ENCODE measurements at places on chromosomes 13 and 19. TPM values are rescaled to one million over a fixed set of nuclear protein-coding genes. Genes with fewer than 3 reads are reported as not detected.

EBI3 gene
- 0.53 TPM for total RNA-seq

YJEFN3 gene
- 1.6 TPM for total RNA-seq

PRR36 gene
- total RNA-seq = 0.09 TPM

TSC22D1 gene
- total RNA-seq = 66.7 TPM

AKT1S1 gene
- total RNA-seq = 6.7 TPM

THSD8 gene
- 5.1 TPM for total RNA-seq

HSPB6 gene
- total RNA-seq = 46.7 TPM

IZUMO4 gene
- total RNA-seq = 1.8 TPM

LILRB4 gene
- total RNA-seq = 0.71 TPM

OCEL1 gene
- total RNA-seq = 3.1 TPM

C13orf42 gene
- total RNA-seq = 0.09 TPM

NCR1 gene
- total RNA-seq = not detected

LHB gene
- not detected for total RNA-seq

ZNF547 gene
- 4.7 TPM for total RNA-seq

ZNF563 gene
- 4.1 TPM for total RNA-seq

PLK5 gene
- 0.13 TPM for total RNA-seq

NRTN gene
- total RNA-seq = 0.44 TPM

ZNF540 gene
- total RNA-seq = 2.1 TPM

IFI30 gene
- total RNA-seq = 4.6 TPM

ASF1B gene
- total RNA-seq = 6.6 TPM

GPC5 gene
- total RNA-seq = 2.1 TPM

B3GNT3 gene
- 0.04 TPM for total RNA-seq

Data from muscle of leg (tissue), 16 donors.